Panc1 (cell line): ENCODE measurements at places on chromosomes 3 and 15. TPM values are rescaled to one million over a fixed set of nuclear protein-coding genes. Genes with fewer than 3 reads are reported as not detected.
A peak's percentile ranks its signal among the peaks of the same experiment; 100 is the strongest.

DNA sequence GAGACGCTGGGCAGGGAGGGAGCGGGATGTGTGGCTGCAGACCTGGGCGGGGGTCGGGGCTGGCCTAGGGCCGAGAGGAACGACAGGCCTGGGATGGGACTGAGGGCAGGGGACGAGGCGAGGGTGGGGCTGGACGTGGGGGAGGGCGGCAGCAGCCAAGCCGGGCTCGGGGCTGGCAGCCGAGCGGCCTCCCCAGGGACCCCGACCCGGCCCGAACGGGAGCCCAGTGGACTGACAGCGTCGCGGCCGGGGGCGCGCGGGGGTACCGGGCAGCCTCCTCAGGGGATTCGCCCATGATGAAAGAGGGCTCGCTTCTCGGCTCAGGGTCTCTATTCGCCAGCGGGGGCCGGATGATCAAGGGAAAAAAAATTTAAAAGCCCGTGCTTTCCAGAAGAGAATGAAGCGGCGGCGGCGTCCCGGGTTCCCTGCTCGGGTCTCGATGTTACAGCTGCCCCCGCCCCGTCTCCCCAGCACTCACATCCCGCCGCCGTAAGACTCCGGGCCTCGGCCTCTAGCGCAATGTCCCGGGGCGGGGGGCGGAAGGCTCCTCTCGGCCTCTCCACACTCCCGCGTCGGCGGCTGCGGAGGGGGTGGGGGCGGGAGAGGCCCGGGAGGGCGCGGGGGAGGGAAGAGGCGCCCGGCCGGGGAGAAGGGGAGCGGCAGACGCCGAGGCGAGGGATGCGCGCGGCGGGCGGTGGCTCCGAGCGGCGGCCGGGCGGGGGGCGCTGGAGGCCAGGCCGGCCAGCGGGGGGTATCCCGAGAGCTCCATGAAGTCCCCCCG, 4.3 kb downstream of the PTH1R start:
- no peak for DNase-seq

- no peak for DNase-seq
Measured at GRCh38 chr3:17090280-17090983, 205.7 kb downstream of the PLCL2 start.

- no peak for DNase-seq
Measured at GRCh38 chr3:72537448-72537847, 310.8 kb downstream of the SHQ1 start.

GRCh38 chr3:125615256-125615655, 20.0 kb upstream of the OSBPL11 start:
- no peak for DNase-seq

- no peak for DNase-seq
Measured at GRCh38 chr3:47347217-47347801, 33.5 kb upstream of the PTPN23 start.

The ACTRT3 gene
- 1.7 TPM for total RNA-seq

GRCh38 chr3:136255672-136256406, 5.7 kb downstream of the PCCB start:
- DNase-seq = no peak

GRCh38 chr15:40823572-40824343, 4.8 kb downstream of the PPP1R14D start:
- peak; percentile 24 for DNase-seq

DNA sequence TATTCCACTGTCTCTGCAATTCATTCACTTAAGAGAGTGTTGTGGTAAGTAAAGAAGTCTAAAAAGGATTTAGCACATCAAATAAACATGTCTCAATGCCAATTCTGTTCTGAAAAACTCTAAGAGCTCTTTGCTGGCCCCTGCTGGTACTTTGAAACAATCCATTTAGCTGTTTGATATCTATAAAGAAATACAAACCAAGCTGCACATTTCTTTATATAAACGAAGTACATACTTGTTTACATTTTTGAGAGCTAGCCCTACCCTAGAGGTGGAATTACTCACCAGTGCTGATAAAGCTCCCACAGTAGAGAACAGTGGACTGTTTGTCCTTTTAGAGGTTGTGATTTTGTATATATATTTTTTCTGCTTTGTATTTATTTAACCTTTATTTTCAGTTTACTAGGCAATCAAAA, 75.5 kb downstream of the NEDD4 start:
- DNase-seq = peak; percentile 86

DNA sequence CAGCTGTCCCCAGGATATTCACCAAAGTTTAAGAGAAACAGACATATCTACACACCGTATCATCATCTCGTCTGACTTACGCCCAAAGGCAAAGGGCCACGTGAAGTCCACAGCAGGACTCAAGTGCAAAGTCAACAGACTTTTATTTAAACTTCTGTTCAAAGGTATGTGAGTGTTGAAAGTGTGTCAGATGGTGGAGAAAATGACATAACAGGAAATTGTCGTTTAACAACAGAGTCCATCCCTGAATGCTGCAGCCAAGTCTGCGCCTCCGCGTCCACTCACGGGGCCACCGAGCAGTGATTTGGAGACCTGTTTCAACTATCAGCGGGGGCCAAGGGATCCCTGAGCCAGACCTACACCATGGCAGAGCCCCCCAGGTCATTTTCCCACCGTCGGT, 165.6 kb downstream of the XXYLT1 start:
- no peak for DNase-seq

The OXTR gene
- 2.7 TPM for total RNA-seq

- DNase-seq = peak; percentile 41
Measured at GRCh38 chr3:194536871-194537637, 50.3 kb upstream of the ATP13A3 start.
